ENCODE measurements at places on chromosomes 5 and 9.

DNA sequence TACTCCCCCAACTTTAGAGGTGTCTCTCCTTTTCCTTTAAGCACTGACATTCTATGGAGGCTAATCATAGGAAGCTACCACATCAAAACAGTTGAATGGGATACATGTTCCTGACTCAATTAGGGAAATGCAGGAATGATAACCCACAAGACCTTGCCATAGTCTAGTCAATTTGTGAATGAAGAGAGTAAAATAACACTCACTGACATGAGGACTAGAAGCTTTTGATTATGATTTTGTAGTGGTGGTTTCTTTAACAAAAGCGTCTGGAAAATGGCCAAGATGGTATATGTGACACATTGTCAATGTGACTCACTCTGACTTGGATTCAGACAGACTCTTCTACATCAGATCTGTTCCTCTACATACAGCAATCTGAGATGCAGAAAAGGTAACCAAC lies 13.7 kb upstream of the PRELID2 start:
- DNase-seq = no peak

GRCh38 chr9:69569738-69570451 lies 102.3 kb downstream of the APBA1 start:
- DNase-seq = no peak

- DNase-seq = no peak
These were observed 153.2 kb downstream of the NTRK2 start for GRCh38 chr9:84822589-84823233.

DNA sequence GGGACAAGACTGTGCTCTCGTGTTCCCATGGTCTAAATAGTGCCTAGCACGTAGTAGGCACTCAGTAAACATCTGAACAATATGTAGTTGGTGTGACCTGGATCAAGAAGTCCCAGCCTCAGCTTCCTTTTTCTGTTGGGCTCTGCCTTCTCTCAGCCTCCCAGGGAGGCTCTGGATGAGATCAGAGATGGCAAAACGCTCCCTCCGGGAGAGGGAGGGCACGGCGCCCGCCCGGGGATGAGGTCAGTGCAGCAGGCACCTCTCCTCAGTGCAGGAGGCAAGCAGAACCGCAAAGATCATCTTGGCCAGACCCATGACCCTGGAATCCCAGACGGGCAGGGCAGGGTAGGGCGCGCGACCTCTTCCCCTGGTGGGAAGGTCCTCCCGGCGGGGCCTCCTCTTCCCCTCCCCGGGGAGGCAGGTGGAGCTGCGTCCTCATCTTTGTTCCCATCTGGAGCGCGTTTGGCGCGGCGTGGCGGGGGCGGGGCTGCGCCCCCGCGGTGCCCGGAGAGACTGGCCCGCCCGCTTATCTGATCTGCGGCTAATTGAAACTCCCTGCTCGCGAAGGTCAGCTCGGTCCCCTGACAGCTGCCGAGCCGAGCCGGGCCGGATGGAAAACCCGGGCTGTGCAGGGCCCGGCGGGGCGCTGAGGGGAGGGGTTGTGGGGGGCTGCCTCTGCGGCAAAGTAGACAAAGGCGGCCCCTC lies 60.9 kb downstream of the CXXC5 start:
- no peak for DNase-seq

DNA sequence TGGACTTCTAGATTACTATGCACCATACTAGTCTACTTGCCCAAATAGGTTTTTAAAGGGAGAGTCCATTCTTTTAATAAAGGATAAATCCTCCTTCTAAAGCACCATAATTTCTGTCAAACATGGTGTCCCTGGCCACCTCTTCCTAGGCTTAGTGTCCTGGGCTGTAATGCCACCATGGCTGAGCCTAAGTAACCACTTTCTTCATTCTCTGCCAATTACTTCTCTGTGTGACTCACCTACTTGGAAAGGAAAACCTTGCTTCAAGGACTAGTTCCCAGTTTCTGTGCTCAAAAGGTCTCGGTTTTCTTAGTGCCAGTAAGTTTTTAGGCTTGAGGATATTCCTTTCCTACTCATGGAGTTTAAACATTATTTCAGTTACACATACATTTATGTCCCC lies 273.4 kb downstream of the DENND1A start:
- no peak for DNase-seq

DNA sequence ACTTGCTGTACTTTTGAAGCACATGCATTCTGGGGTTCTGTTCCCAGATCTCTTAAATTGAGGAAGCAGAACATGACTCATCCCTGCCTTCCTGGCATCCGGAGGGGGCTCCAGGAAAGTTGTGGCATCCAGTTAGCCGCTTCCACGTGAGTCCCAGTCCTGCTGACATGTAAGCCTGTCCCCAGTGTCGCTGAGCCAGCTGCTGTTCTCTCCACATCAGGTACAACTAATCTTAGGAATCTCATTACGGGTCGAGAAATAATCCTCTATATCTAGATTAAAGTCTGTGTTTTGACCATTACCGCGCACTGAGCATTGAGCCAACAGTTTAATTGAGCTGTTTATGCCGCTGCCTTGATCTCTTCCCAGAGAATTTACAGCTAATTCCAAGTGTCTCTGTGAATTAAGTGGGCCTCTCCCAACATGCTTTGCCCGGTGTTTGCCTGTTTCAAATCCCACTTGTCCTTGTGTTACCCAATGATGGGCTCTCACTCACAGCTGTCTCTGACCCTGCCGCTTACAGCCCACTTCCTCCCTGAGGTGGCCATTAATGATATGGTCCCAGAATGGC lies 10.5 kb upstream of the SHB start:
- no peak for DNase-seq

- no peak for DNase-seq
These were observed 136.9 kb upstream of the EGFLAM start for GRCh38 chr5:38121420-38121819.

DNA sequence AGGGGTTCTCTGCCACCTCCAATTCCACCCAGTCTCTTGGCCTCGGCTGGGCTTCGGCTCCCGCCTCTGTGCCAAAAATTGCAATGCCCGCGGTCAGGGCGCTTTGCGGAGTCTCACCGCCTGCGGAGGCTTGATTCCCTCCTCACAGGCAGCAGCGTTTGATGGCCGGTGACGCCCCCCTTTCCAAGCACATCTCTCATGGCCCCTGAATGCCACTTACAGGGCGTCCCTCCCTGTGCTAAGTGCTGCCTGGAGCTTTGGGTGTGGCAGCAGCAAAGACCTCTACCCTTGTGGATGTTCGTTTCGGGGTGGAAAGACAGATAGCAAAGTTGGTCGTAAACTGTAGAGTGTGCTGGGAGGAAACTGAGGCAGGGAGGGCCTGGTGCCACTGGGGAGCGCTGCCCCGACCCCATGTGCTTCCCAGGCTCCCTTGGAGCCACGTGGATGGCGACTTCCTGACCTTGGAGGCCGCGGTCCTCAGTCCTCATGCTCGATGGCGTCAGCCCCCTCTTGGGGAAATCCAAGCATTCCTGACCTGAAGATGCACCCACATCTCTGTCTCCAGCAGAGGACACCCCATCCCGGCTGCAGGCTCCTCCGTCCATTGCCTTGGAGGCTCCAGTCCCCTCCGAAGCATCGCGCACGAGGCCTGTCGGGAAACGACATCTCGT lies 249.2 kb upstream of the IRX4 start:
- no peak for DNase-seq

- DNase-seq = peak; percentile 64
These were observed 14.7 kb upstream of the CXXC5 start for GRCh38 chr5:139633295-139634027.

- no peak for DNase-seq
These were observed 94.1 kb downstream of the JMY start for GRCh38 chr5:79330071-79330470.

- no peak for DNase-seq
These were observed 55.8 kb upstream of the PTCH1 start for GRCh38 chr9:95572381-95573151.

DNA sequence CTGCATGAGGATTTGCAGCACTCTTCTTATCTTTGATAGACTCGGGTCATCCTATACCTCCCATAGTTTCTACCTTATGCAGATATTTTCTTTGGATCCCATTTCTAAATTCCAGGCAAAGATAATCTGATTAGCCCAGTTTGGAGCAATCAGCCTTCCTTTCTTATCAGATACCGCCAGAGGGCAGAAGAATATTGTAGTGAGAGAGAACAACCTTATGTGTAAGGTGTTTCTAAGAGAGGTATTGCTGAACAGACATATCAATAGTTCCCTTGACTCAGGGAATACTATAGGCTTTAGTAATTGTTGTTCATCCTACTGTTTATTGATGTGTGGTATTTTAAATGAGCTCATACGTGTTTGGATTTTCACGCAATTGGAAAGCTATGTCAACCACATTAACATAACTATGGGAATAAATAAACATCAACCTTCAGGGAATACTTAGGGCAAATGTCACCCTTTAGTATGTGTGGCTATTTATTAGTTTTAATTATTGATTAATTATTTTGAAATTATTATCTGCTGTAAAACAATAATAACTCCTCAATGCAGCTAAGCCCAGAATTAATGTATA lies 1435.2 kb upstream of the CDH9 start:
- DNase-seq = peak; percentile 7

- DNase-seq = no peak
These were observed 55.7 kb downstream of the VCAN start for GRCh38 chr5:83527221-83527620.

GRCh38 chr9:6689893-6690674 lies 44.6 kb upstream of the GLDC start:
- no peak for DNase-seq

DNA sequence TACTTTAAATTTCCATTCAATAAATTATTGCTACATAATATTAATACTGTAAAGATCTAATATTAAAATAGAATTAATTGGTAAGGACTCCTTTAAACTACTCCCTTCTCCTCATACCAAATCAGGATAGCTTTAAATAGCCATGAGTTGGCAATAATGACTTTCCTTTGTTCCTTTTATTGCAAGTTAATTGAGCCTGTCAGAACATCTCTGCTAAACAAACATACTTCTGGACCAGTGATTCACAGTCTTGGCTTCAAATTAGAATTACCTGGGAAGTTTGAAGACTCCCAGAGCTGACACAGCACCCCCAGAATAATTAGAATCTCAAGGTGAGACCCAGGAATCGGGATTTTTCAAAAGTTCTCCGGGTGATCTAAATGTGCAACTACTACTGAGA lies 18.7 kb downstream of the C5orf58 start:
- no peak for DNase-seq

GRCh38 chr9:37471942-37472684 lies 6.9 kb upstream of the ZBTB5 start:
- no peak for DNase-seq

- no peak for DNase-seq
These were observed 7.4 kb downstream of the TRAF1 start for GRCh38 chr9:120918931-120919842.

DNA sequence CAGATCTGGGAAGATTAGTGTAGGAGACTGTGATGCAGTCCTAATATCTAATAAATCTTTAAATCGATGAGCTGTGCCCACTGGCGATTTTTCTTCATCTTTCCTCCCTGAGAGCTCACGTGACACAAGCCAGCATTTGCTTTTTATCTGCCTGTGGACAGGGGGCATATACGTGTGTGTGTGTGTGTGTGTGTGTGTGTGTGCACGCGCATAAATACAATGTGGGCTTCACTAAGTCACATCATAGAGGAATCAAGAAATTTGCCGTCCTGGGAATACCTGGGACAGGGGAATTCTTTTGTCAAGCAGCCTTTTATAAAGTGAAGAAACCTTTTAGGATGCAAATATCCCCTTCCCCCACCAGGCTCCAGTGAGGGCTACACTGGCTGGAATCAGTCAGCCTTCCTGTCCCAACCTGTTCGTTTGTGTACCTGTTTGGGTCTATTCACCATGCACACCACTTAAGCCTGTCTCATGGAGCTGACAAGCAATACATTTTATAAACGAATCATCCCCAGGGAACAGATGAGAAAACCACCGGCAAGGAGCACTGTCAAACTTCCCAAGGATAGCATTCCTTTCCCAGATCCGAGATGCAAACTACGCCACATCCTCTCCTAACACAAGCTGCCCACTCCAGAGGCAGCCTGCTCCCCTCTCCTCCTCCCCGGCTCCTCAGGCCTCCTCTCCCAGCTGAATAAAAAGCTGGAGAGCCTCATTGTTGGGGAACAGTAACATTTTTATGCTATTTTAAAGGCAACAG lies 2.7 kb downstream of the EPB41L4B start:
- no peak for DNase-seq

DNA sequence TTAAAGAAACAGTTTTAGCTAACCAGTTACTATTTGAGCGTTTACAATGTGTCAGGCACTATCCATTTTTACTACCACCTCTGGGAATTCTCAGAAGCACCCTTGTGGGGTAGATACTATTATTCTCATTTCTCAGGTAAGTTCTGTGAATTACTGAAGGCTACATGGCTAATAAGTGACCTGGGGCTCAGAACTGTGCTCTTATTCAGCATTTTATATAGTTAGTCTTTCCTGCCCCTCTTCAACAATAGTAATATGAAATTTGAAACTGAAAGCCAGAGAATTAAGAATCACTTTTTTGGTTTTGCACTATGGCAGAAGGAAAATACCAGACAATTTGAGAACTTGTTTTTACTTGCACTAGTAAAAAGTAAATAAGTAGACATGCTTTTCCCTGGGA lies 11.8 kb downstream of the ELL2 start:
- DNase-seq = no peak

- DNase-seq = no peak
These were observed 29.5 kb downstream of the SURF6 start for GRCh38 chr9:133306242-133307204.

DNA sequence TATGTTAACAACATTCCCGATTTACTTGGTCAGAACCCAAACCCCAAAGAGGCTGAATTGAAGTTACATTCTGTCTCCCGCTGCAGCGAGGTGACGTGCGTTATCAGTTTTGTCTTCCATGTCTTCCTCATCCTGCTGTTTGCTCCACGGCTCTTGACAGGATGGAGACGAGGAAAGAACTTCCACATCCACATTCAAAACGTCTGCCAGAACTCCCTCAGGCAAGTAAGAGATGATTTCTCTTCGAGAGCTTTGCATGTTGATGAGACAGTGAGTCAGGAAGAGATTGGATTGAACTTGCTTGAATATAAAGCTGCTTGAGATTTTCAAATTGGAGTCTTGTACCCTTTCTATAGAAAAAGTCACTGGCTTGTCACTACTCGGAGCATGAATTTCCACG lies 242.6 kb downstream of the AUH start:
- DNase-seq = no peak

DNA sequence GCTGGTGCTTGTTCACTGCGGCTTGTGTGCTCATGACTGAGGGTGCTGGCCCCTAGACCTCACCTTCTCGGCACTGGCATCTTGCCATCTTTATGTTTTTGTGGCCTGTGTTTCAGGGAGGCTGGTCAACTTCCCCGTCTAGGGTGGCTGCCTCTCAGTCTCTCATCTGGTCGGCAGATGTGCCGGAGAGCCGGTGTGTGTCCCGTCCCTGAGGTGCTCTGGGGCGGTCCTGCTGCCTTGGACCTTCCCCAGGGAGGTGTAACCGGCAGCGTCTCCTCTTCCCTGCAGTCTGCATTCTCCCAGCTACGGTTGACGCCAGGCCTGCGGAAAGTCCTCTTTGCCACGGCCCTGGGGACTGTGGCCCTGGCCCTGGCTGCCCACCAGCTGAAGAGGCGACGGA lies 5.6 kb downstream of the MIGA2 start:
- DNase-seq = no peak

Measured in Jurkat, Clone E6-1 (cell line).